ENCODE measurements at places on chromosomes 11 and 22.

- no peak for DNase-seq
Measured at GRCh38 chr11:70456921-70457532, 58.7 kb downstream of the CTTN start.

- DNase-seq: no peak
Measured at GRCh38 chr11:88188932-88189253, 13.7 kb upstream of the RAB38 start.

DNA sequence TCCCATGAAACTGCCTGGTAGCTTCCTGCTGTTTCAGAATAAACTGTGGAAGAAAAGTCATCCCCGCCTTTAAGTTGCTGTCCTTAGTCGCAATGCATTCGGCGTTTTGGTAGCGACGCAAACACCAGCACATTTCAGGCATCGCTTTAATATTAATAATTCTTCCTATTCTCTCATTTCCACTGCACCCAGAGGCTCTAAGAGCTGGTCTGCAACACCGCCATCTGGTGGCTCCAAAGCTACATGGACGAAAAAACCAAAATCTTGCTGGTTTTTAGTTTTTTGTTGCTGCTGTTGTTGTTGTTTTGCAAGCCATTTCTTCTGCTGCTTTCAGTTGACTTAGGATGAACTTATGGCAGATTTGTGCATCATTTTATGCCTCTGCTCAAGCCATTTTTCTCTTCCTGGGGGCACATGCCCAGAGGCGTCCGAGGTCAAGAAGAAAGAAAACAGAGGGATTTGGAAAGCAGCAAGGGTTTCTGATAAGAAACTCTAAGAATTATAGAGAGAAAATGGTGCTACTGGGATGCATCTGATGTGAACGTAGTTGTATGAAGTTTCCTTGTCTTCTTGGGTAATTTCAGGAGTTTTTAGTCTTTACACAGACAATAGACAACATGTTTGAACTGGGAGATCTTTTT is 345.4 kb upstream of the KIRREL3 start:
- DNase-seq: no peak

GRCh38 chr11:104645261-104646222 is 252.7 kb downstream of the CASP12 start:
- DNase-seq: no peak

DNA sequence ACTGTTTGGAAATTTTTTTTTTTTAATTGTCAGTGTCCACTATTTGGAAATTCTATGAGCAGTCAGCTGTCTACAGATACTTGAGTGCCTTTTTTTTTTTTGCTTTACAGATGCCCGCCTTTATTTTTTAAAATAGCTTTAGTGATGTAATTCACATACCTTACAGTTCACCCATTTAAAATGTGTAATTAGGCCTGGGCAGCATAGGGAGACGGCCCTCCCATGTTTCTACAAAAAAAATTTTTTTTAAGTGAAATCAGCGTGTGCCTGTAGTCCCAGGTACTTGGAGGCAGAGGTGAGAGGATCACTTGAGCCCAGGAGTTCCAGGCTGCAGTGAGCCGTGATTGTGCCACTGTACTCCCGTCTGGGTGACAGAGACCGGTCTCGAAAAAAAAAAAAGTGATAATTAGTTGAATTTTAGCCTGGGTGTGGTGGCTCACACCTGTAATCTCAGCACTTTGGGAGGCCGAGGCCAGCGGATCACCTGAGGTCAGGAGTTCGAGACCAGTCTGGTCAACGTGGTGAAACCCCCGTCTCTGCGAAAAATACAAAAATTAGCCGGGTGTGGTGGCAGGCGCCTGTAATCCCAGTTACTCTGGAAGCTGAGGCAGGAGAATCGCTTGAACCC is 1.5 kb downstream of the ZNF143 start:
- no peak for DNase-seq

GRCh38 chr11:28877340-28877739 is 769.2 kb downstream of the METTL15 start:
- no peak for DNase-seq

DNA sequence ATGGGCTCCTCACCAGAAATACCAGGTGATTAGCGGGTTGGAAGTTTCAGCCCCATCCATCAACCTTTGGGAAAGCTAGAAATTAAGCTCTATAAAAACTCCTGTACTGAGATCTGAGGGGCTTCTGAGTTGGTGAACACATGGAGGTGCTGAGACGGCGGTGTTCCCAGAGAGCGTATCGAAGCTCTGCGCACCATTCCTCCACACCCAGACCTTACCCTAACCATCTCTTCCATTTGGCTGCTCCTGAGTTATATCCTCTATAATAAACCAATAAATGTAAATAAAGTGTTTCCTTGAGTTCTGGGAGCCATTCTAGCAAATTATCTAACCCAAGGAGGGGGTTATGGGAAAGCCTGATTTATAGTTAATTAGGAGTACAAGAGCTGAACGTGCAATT is 41.4 kb downstream of the TMEM123 start:
- DNase-seq: no peak

DNA sequence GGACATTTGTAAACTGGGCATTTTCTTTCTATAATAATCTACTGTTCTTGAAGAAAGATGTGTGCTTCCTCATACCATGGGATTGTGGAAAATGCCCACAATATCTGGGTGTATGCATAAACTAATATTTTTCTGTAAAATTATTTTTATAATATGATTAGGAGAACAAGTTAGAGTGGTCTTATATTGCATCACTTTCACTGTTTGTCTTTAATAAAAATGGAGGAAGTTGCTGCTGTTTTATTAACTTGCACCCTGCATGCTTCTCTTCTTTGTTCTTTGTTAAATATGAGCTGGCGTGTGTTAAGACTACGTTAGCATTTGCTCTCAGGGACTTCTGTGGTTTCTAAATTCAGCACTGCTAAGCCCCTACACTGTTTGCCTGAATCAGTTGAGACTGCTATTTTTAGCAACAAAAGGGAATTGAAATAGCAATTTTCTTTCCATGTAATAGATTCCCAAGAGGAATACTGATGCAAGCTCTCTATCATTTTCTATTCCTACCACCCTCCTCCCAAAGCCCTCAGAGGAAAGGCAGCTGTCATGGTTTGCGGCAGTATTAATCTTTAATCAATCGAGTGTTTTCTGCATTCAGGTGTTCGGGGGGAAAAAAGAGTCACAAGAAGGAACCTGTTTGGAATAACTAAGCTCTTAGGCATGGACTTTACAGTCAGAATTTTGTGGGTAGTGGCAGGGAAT is 56.1 kb downstream of the HSD17B12 start:
- no peak for DNase-seq

GRCh38 chr11:5420993-5421392 is 918 bp upstream of the OR51Q1 start:
- DNase-seq: no peak

- peak; percentile 59 for DNase-seq
Measured at GRCh38 chr22:49535126-49535525, 292.5 kb downstream of the BRD1 start.

GRCh38 chr22:25896098-25896497 is 154.1 kb downstream of the MYO18B start:
- DNase-seq: no peak

- no peak for DNase-seq
Measured at GRCh38 chr22:36026741-36027140, 1.9 kb downstream of the RBFOX2 start.

- no peak for DNase-seq
Measured at GRCh38 chr11:119445850-119446249, 22.9 kb upstream of the THY1 start.

GRCh38 chr11:26599425-26599824 is 27.4 kb upstream of the MUC15 start:
- no peak for DNase-seq

DNA sequence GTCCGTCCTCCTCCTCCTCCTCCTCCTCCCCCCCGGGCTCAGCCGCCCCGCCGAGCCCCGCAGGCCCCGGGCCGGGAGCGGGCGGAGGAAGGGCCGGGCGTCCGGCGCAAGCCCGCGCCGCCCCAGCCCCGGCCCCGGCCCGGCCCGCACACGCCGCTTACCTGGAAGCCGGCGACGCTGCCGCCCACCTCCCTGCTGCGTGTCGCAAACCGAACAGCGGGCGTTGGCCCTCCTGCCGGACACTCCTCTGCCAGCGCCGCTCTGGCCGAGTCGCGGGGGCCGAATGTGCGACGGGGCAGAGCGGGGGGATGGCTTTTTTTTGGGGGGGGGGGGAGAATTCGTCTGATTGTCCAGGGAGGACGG is 1.1 kb downstream of the IGF2 start:
- no peak for DNase-seq

GRCh38 chr11:4441515-4441914 is 7.6 kb upstream of the OR52K2 start:
- no peak for DNase-seq

DNA sequence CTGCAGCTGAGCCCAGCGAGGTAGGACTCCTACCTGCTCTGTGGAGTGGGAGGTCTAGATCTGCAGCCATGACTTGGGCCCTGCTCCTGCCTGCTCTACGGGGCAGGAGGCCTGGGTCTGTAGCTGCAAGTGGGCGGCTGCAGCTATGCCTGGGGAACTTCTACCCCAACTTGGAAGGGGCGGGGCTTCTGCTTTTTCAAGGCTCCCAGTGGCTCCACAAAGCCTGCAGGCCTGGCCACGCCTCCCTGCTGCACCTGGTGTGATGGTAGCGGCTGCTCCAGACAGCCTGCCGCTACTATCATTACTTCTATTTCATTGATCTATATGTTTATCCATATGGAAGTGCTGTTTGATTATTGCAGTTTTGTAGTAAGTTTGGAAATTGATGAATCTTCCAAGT is 121.2 kb downstream of the NELL1 start:
- DNase-seq: no peak

GRCh38 chr11:84234462-84235202 is 948.5 kb upstream of the CCDC90B start:
- no peak for DNase-seq

GRCh38 chr11:129213261-129213660 is 21.1 kb upstream of the ARHGAP32 start:
- no peak for DNase-seq

DNA sequence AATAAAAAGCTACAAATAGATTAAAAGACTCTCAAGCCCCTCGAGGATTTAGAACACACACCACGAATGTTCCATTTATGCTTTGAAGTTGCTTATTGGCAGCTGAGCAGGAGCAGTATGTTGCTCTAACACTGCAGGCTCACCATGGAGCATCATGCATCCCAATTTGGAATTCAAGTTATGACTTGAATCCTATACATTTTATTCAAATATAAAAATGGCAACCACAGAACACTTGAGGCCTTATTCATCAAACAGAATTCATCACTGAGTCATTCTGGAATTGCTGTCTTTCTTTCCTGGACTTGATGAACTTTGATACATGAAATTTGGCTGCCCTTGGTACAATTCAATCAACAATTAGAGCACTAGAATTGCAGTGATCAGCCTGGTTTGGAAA is 24.5 kb upstream of the BLID start:
- DNase-seq: no peak
